Muscle of leg (tissue), 16 donors: ENCODE measurements at places on chromosomes 1 and 21. TPM values are rescaled to one million over a fixed set of nuclear protein-coding genes. Genes with fewer than 3 reads are reported as not detected.
A peak's percentile ranks its signal among the peaks of the same experiment; 100 is the strongest.

The THEM5 gene
- 1.7 TPM for polyA plus RNA-seq

The SPRR2F gene
- polyA plus RNA-seq, result not detected

DNA sequence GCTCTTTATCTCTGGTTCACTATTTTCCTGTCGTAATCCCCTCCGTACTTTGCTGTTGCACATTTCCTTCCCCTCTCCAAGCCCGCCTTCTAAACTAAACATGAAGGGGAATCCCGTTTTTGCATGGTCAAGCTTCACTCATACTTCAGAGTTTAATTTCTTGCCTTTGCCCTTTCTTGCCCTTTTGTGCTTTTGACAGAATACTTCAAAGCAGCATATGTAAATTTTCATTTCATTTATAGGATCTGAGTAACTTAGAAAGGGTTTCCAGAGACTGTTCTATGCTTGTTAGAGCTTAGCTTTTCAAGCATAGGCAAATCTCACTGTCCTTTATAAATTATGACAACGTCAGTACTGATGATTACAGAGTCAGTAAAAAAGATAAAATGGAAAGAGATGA lies 27.7 kb downstream of the SPATA45 start:
- no peak overlapping the region for H3K27ac ChIP-seq
- no peaks in the 10 kb centered on the region for H3K4me1 ChIP-seq
- no peaks in the 10 kb centered on the region for H3K36me3 ChIP-seq
- no peaks in the 10 kb centered on the region for H3K27me3 ChIP-seq
- no peak overlapping the region for H3K4me3 ChIP-seq
- peak; percentile 1 for DNase-seq

DNA sequence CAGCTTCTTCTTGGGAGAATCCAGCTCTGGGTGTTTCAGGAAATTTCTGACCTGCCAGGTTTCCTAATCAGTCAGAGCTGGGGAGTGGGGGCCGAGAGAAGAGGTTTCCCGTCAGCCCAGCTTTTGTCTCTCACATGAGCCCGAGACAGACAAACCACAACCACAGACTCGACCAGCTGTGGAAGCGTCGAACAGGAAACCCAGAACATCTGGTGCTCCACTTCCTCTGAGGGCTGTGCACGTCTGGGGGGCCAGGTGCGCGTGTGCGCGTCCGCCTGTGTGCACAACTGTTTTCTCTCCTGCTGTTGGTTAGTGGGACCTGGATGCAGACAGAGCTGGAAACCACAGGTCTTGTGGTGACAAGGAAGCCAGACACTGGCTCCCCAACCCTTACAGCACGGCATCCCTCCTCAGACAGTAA lies 113.0 kb upstream of the SLC25A33 start:
- peak; percentile 69 for DNase-seq
- no peak overlapping the region for H3K27ac ChIP-seq
- H3K4me3 ChIP-seq, result no peak overlapping the region
- H3K27me3 ChIP-seq, result peaks cover 16% of the 10 kb centered on the region
- H3K4me1 ChIP-seq, result peaks cover 16% of the 10 kb centered on the region
- no peaks in the 10 kb centered on the region for H3K36me3 ChIP-seq

- peaks cover 31% of the 10 kb centered on the region for H3K27me3 ChIP-seq
- no peak overlapping the region for H3K27ac ChIP-seq
- no peak for DNase-seq
These were observed 8.7 kb upstream of the UMODL1 start for GRCh38 chr21:42062236-42063022.

- no peak overlapping the region for H3K4me3 ChIP-seq
- H3K27me3 ChIP-seq, result no peaks in the 10 kb centered on the region
- no peak overlapping the region for H3K27ac ChIP-seq
These were observed 87.9 kb upstream of the SERTAD4 start for GRCh38 chr1:210144736-210145135.

- H3K4me1 ChIP-seq, result peaks cover 6% of the 10 kb centered on the region
- no peaks in the 10 kb centered on the region for H3K36me3 ChIP-seq
- H3K27ac ChIP-seq, result no peak overlapping the region
- no peaks in the 10 kb centered on the region for H3K27me3 ChIP-seq
These were observed 497.0 kb upstream of the USP24 start for GRCh38 chr1:55712148-55712547.

- H3K4me3 ChIP-seq, result peak overlapping the region; percentile 9
- no peaks in the 10 kb centered on the region for H3K36me3 ChIP-seq
- peak; percentile 60 for DNase-seq
- H3K27me3 ChIP-seq, result peaks cover 22% of the 10 kb centered on the region
- H3K27ac ChIP-seq, result no peak overlapping the region
These were observed 45.0 kb upstream of the DNAJC6 start for GRCh38 chr1:65264197-65264929.
